ENCODE measurements at places on chromosomes 4 and X.

DNA sequence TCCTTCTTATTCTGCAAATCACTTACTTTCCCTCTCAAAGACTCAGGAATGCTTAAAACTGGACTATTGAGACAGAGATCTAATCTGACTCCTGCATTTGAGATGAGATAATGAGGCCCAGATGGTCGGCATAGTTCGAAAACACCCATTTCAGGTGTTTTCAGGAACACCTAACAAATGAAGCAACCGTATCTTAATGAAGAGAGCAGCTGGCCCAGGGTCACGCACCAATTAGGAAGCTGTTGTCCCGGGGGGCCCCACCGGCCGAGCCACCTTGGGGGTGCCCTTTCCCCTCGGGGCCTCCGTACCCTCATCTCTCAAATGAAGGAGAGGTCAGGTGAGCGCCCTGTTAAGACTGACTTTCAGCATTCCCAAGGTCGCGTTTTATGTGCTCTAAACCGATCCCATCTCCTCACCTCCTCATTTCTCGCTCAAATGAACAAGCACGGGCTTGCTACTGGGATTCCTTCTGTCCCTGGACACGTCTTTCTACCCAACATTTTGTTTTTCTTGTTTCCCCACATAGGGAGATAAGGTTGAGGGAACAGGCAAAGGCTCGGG lies 824 bp downstream of the LRPAP1 start:
- DNase-seq, result no peak

GRCh38 chrX:124263743-124264142 lies 68.7 kb upstream of the TEX13D start:
- DNase-seq, result no peak

GRCh38 chrX:130330706-130331105 lies 9.0 kb upstream of the SLC25A14 start:
- DNase-seq, result peak; percentile 61

GRCh38 chrX:44795945-44796450 lies 47.8 kb upstream of the DUSP21 start:
- DNase-seq, result no peak

- no peak for DNase-seq
These were observed 46.8 kb downstream of the PDGFC start for GRCh38 chr4:156924774-156925315.

DNA sequence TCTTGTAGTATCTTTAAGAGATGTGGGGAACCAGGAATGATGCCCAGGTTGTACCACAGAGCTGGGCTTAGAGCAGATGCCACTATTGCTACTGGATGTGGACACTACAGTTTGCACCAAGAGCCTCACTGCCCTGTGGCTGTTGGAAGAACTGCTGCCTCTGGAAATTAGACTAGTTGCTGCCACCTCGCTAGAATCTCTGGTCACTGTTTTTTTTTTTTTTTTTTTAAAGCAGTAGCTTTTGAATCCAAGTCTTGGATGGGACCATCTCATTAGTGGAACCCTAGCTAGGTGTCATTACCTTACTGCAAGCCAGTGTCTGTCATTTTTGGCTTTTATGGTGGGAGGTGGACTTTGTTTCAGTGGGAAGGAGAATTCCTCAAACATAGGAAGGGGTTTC lies 105.5 kb downstream of the ARHGAP10 start:
- no peak for DNase-seq

DNA sequence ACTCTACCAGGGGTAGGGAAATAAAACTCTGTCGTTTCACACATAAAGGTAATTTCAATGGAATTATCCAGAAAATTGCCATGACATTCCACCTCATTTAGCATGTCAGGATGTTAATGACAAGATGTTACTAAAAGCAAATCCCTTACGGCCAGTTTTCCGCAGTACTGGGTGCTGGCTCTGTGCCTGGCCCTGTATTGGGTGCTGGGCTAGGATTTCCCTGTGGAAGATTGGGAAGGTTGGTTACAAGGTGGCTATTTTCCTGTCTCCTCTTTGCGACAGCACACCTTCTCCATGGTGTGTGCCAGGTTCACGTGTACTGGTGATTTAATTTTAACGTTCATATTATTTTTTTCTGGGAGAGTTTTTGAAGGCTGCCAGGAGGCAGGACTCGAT lies 13.1 kb downstream of the KLKB1 start:
- DNase-seq, result no peak

DNA sequence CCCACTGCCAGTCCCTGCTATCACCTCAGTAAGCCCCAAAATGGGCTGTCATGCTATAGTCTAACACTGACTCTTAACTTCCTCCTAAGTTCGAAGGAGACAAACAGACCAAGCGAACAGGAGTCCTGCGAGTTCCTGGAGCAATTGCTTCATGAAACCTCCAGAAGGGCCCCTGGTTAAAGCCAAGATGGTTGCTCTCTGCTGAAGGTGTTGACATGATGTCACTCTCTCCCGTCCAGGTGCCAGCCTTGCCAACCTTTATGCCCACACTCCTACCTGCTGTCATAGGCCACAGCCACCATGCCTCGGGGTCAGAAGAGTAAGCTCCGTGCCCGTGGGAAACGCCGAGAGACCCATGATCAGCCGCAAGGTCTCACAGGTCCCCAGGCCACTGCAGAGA lies at the start of gene MAGEB6B:
Gene MAGEB6B (plus strand): TSS at position 301 of the 400 bp plus-strand sequence. CDS start 0 bp downstream, at position 301.
- no peak for DNase-seq

DNA sequence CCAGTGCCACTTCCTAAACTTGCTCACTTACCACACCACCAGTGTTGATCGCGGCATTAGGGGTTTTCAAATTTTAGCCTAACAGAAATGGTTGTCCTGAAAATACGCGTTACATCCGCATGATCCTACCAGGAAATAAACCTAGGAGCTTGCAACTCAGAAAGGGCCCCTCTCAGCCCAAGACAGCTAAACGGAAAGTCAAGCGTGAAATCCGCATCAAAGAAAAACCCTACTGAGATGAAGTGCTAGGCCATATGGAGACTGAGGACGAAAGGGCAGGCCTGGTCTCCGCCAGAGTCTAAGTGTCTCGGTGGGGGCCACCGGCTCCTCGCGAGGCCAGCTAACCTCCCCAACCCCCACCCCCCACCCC lies 626 bp downstream of the YTHDC1 start:
- peak; percentile 63 for DNase-seq

DNA sequence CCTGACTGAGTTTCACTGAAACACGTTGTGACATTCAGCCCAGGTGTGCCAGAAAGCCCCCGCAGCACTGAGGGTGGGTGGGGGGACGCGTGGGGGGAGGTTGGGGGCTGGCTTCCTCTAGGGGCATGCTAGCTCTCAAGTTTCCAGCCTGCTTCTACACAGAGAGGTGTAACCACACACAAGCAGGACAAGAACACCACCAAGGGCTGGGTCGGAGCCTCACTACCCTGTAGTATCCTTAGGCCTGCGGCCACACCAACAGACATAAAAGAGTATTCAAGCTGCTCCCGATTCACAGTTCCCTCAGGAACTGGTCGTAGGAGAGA lies 1.8 kb downstream of the USP46 start:
- DNase-seq, result no peak

GRCh38 chr4:68272380-68272779 lies 26.9 kb upstream of the TMPRSS11B start:
- DNase-seq, result peak; percentile 58

GRCh38 chr4:103292959-103293358 lies 94.8 kb upstream of the CENPE start:
- no peak for DNase-seq

DNA sequence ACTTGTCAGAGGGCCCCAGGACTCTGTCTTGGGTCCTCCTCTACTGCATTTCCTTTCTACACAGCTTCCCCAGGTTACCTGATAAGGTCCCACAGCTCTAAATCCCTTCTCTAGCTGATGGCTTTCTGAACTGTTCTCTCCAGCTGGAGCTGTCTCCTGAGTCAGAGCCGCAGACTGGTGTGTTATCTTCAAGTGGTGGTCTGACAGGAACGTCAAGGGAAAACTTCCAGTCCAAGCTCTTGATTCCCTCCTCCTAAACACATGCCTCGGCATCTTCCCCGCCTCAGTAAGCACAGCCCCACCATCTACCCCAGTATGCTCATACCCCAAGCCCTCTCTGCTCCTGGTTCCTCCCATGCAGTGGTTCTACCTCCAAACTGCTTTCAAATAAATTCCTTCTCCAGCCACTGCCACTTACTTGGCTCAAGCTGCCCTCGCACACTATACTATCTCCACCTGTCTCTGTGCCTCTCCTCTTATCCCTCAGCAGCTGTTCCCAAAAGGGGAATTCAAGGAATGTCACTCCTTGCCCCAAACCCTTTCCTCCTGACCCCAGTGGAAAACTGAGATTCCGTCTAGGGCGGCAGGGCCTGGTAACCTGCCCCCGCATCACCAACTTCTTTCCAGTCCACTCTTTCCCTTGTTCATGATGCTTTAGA lies 17.2 kb upstream of the CENPU start:
- DNase-seq, result peak; percentile 49

- peak; percentile 58 for DNase-seq
These were observed 20.5 kb downstream of the RWDD4 start for GRCh38 chr4:183638436-183638835.

- DNase-seq, result no peak
These were observed 18.9 kb downstream of the PRDM8 start for GRCh38 chr4:80216100-80216761.

DNA sequence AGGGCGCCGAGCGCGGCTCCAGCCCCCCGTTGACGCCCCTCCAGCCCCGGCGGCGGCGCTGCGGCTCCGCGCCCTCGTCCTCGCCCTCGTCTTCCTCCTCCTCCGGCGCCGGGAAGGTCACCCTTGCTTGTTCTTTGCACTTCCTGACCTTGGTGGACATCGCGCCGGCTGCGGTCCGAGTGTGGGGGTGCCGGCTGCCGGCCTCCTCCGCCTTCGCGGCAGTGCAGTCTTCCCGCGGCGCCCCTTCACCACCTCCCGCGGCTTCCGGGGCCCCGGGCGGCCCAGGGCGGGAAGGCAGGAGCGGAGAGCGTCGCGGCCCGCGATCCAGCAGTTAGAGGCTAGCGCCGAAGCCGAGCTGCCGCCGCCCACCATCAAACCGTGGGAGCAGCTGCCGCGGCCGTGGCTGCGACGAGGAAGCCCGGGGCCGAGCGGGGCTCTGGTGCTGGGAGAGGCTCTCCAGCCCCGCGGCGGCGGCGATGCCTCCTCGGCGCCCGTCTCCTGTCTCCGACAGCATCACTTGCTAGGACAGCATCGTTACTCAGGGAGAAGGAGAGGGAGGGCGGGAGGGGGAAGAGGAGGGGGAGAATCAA lies at the start of gene TRPC3:
Gene TRPC3 (minus strand): TSS at position 540 of the 590 bp plus-strand sequence. CDS start 380 bp downstream, at position 160.
- peak; percentile 69 for DNase-seq

DNA sequence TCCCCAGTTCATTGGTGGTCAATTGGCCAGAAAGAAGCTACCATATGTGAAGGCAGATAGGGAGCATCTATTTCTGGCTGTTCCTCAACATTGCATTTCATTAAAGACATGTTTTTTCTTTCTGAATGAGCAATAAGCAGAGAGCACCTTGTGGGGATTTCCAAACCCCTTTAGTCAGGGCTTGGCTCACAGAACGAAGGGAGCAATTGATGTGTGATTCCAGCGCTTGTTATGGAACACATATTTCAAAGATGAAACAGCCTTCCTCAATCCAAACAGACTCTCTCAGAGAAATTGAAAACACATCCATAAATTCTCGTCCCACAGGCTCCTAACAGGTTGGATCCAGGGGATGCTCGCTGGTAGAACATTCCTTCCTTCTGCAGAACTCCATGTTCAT lies 84.1 kb downstream of the CLCN4 start:
- DNase-seq, result peak; percentile 68

DNA sequence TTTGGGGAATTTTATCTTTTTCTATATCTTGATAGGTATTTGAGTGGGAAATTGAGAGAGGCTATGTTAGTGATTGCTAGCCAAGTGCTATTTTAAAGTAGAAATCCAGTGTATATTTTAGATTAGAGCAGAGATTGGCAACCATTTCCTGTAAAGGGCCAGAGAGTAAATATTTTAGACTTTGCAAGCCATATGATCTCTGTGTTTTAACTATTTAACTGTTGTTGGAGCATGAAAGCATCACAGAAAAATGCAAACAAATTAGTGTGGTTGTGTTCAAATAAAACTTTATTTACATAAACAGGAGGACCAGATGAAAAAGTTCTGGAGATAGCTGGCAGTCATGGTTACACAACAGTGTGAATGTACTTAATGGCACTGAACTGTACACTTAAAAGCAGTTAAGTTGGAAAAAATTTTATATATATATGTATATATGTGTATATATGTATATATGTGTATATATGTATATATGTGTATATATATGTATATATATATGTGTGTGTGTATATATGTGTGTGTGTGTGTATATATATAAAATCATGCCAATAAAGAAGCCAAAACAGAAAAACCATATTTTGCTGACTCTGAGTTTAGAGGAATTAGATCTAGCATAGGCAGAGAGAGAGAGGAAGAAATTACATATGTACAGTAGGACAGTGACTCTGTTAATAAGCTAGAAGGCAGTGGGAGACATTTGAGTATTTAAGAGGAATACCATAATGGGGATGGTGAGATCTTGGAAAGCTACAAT lies 83.4 kb downstream of the TMEM164 start:
- peak; percentile 9 for DNase-seq

- no peak for DNase-seq
These were observed 93.7 kb upstream of the MAOA start for GRCh38 chrX:43562372-43562771.

GRCh38 chr4:186698028-186698427 lies 25.6 kb downstream of the FAT1 start:
- no peak for DNase-seq

GRCh38 chr4:110770353-110770752 lies 147.5 kb upstream of the PITX2 start:
- DNase-seq, result no peak

GRCh38 chr4:108184453-108185049 lies 15.8 kb upstream of the LEF1 start:
- DNase-seq, result no peak

GRCh38 chr4:153465140-153465539 lies 1.0 kb upstream of the TMEM131L start:
- DNase-seq, result no peak

DNA sequence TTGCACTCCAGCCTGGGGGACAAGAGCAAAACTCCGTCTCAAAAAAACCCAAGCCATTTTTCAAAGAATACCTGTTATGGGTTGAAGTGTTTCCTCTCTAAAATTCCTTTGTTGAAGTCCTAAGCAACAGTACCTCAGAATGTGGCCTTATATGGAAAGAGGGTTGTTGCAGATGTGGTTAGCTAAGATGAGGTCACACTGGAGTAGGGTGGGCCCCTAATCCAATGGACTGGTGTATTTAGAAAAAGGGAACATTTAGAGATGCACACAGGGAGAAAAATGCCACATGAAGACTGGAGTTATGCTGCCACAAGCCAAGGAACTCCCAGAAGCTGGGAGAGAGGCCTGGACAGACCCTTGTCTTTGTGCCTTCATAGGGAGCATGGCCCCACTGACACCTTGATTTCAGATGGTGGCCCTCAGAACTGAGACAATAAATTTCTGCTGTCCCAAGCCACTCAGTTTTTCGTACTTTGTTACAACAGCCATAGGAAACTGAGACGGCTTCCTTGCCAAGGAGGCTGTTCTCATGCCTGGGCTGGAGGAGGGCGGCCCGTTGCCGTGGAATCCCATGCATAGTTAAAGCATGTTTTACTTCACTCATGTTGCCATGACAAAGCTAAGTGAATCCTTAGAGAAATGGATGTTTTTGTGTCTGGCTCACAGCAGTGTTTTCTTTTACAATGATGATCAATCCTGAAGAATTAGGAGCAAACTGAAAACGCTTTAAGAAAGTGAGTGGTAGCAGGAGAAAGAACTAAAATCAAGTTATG lies 16.5 kb downstream of the TRAPPC2 start:
- peak; percentile 70 for DNase-seq
